Activated naive CD4-positive, alpha-beta T cell (primary cell): ENCODE measurements at places on chromosomes 2 and 18.

GRCh38 chr2:81894451-81894990, 1590.0 kb upstream of the LRRTM1 start:
- DNase-seq = no peak

DNA sequence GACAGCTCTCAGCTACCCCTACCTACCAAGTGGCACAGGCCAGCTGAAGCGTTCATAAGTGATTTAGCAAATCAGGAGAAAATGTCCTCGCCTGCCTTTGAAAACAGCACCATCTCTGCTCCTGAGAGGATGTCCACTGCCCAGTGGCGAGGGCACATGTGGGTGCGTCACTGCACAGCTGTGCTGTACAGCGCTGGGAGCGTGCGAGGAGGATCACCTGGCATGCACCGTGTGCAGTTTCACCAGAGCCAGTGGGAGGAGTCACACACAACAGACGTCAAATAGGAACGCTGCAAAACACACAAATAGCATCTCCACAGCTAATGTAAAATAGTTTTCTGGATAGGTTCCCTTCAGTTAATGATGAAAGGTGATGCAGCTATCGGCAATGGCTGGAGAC, 154.1 kb downstream of the HDAC4 start:
- no peak for DNase-seq

DNA sequence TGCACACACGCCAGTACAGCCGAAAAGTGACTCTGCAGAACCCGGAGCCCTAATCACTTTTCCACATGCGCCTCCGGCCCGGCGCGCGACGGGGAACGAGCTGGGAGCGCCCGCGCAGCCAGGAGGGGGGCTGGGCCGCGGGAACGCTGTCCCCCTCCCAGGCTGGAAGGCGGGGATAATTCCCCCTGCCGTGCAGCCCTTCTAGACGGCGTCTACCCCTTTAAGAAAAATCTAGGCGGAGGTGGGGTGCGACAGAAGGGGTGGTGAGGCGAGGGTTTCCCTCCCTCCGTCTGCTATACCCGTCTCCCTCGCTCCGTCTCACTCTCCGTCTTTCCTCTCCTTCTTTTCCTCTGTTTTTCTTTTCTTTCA, 2.4 kb downstream of the CYP26B1 start:
- no peak for DNase-seq

DNA sequence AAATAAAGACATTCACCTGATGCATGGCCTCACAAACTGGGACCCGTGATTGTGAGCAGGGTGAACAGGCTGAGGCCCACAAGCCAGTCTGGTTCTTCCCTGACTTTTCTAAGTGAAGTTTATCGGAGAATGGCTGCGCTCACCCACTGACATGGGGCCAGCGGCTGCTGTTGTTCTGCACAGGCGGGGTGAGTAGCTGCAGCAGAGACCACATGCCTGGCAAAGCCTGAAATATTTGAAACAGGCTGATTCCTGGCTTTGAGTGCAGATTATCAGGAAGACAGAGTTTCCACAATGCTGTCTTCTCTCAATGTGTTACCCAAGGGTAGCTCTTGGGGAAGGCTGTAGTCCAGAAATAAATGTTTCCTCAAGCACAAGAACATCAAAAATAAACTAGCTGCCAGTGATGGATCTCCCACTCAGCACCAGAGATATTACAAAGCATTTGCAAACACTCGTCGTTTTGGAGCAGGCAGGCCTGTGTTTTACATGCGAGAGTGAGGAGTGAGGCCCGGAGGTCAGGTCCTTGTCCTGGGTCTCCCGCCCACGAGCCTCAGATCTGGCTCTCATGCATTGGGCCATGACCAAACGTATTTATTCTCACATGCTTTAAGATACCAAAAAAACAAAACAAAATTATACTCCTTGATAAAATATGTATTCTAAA, 647.1 kb downstream of the GALR1 start:
- DNase-seq = no peak

- DNase-seq = no peak
These were observed 97.3 kb upstream of the CHAC2 start for GRCh38 chr2:53670331-53670730.

DNA sequence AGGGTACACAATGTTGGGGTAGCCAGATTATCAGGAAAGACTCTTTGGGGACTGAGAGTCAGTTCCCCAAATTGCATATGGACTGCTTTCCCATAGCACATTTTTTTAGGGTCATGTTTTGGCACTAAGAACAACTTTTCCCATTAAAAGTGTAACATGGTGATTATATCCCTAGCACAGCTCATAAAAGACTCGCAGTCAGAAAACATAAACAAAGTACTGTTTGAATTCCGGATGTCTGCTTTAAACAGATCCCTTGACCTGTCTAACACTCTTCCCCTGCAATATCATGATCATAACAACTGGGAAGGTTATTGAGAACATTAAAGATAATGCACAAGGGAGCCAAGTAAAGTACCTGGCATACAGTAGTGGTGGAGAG, 262.2 kb downstream of the ASXL3 start:
- no peak for DNase-seq

DNA sequence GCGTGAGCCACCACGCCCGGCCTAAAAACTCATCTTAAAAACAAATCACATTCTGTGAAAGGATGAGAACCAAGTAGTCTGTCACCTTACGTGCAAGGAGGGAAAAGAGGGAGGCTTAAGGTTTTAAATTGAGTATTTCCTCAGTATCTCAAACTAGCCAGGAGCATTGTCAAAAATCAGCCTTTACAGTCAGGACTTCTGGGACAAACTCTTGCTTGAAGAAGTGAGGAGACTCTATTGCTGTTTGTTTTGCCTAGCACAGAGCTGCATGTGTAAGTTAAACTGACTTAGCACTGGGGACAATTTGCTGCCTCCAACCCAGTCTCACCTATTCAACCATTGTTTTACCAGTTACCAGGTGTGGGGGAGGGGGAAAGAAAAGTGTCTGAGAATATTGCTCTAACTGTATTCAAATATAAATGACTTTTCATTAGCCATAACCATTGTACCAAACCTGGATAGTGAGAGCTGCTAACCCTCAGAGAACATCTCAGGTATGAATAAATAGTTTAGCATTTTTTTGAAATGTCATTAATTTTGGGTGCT, 3.6 kb downstream of the INO80D start:
- DNase-seq = no peak

GRCh38 chr2:12867631-12868287, 151.0 kb downstream of the TRIB2 start:
- no peak for DNase-seq

GRCh38 chr2:238667008-238667407, 180.9 kb upstream of the TWIST2 start:
- DNase-seq = no peak

DNA sequence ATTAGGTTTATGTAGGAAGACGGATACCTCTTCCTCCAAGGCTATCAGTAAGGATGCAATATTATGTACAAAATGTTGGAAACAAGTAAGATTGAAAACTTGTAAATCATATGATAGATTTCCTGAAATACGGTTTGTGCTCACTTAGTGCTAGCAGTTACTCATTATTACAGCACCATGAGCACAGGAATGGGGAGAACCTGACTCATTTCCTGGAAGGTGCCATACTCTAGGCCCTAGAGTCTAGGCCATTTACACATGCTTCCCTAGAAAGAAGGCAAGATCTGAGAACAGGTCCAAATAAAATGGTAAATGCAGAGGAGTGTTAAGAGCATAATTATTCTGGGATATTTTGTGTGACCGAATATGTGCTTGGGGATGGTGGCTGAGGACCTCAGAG, 467.7 kb upstream of the CELF4 start:
- no peak for DNase-seq

- no peak for DNase-seq
These were observed 45.0 kb downstream of the TCF7L1 start for GRCh38 chr2:85178154-85178553.

- DNase-seq = no peak
These were observed 248.3 kb downstream of the TRIB2 start for GRCh38 chr2:12964904-12965539.

- no peak for DNase-seq
These were observed 570 bp downstream of the SCRN3 start for GRCh38 chr2:174395969-174396630.

- no peak for DNase-seq
These were observed 10.1 kb downstream of the SLC9A4 start for GRCh38 chr2:102483086-102483485.

- DNase-seq = no peak
These were observed 132.9 kb downstream of the NR4A2 start for GRCh38 chr2:156199588-156199987.

DNA sequence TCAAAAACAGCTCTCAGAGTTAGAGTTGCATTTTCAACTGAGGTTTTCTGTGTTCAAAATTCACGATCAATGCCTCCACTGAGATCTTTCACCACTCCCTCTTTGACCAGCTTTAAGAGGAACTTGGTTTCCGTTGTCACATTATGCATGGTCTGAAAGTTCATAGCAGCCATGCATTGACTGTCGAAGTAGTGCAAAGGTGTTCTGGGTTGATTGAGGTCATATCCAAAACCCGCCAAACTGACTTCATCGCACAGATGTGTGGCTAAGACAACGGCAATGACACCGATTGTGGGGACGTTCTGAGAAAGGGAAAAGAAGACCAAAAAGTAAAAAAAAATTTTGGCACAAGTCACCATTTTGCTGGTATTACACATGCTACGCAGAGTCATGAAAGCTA, 48.7 kb downstream of the ST3GAL5 start:
- DNase-seq = no peak

GRCh38 chr18:49342690-49343089, 117.8 kb downstream of the DYM start:
- no peak for DNase-seq

DNA sequence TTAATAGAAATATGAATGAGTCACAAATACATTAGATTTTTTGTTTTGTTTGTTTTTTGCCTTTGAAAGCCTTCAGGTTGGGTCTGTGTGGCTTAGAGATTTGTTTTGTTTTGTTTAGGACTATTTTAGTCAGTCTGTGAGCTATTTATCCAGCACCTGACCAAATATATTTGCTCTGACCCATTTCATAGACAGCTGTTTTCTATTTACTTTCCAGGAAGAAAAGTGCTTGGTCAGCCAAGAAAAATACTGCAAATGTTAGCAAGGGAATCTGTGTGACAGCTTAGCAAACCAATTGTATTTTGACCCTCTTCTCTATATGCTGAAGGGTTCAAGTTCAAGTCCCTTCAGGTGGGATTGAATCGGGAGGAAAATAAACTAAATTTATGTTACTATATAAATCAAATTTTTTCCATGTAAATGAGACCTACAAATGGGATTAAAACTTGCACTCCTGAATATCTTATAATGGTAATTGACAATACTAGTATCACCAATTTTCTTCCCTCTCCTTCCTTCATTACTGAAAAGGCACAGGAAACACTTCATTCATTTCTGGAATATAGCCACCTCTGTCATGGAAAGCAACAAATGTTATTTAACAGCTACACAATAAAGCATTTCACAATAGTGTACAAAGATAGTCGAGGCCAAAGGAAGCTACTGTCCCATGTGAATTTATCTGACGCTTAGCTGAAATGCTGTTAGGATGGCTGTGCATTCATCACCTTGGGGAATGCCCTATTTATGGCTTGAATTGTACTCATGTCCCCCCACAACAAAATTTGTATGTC, 23.1 kb upstream of the KLF7 start:
- DNase-seq = no peak

DNA sequence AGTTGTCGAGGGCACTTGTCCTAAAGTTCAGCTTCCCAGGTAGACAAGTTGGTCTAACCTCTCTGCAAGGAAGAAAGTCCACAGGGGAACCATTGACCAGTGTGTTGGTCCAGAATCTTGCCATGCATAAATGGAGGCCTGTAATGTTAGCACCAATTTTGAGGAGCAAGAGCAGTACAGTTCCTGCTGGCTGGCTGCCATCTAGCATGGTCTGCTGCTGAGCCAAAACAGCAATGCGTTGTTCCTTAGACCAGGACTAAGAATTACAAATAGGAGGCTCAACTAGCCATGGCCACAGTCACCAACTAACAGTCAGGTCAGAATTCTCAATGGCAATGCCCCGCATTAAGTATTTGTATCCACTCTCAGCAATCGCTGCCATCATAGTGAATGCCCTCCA, 72.8 kb upstream of the WIPF1 start:
- no peak for DNase-seq

DNA sequence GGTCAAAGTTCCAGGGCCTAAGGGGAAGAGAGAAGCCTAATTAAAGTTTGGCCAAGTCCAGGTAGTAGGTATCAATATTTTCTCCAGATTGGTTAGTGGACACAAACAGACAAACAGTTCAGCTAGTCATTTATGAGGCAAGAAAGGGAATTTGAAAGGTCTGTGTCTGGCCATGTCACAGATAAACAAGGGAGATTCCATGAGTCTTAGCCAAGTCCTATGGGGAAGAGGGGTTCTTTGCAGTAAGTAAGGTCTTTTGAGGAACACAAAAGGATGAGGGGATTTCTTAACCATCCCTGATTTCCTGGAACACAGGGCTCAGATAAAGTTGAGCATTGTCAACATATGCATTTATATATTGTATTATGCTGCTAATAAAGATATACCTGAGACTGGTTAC, 310.8 kb downstream of the PLCL1 start:
- DNase-seq = no peak

DNA sequence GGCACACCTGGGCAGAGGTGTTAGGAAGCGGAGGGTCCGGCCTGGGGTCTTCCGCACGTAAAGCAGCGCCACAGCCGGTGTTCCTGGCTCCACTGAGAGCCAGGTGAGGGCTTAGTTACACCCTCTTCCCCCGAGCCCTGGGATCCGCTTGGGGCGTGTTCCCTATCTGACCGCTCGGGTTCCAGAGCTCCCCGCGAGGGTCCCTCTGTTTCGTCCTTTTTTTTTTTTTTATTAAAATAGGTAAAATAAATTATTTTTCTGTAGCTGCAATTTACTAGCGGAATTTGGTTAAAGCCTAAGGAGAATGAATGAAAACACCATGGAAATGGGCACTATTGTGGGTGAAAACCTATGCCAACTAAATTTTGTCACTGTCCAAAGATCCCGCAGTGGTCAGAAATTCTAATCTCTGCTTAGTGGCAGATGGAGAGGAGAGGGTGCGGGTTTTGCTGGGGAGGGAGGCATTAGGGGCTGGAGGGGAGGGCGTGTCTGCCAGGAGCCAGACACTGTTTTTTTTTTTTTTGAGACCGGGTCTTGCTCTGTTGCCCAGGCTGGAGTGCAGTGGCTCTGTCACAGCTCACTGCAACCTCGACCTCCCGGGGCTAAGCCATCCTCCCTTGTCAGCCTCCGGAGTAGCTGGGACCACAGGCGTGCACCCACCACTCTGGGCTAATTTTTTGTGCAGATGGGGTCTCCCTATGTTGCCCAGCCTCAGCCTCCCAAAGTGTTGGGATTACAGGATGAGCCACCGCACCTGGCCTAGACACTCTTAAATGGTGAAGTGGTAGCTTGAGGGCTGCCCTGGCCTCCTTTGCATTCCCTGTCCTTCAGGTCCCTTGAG, 834 bp downstream of the PDCL3 start:
- DNase-seq = no peak

DNA sequence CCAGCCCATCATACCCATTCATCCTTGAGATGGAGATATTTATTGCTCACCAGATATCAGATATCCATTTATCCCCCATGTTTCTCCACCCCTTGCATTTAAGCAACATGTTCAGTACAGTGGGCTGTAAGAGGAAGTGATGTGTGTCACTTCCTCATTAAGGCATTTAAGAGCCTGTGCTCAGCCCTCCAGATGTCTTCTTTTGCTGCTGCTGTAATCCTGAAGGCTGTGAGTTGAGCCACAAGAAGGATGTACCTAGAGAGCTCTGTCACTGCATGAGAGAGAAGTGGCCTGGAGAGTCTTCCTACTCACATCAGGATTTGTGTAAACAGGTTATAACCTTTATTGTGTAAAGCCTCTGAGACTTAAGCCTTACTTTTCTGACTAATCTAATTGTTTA, 151.8 kb upstream of the UNC80 start:
- no peak for DNase-seq
